ENCODE measurements at places on chromosomes 5 and 9. TPM values are rescaled to one million over a fixed set of nuclear protein-coding genes. Genes with fewer than 3 reads are reported as not detected.

GRCh38 chr5:162268694-162269481, 201.3 kb downstream of the GABRG2 start:
- ATAC-seq, result no peak

Gene BRD3OS
- total RNA-seq, result 15.3 TPM

DNA sequence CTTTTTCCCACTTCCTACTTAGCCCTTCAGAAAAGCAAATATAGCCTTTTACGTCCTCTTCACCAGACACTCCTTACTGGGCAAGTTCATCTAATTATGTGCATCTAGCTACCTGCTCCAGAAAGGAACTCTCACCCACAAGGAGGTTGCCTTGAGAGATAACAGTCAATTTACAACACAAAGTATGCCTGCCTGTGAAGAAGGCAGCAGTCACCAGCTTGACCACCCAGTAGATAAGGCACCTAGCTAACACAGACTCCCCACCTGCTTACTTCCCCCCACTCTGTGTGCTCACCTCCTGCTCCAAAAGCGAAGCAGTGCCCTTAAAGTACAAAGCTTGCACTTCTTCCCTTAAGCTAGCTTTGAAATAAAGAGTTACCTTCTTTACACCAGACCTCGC, 111.7 kb upstream of the MRPS30 start:
- ATAC-seq, result no peak

- no peak for ATAC-seq
Observed at GRCh38 chr5:78127875-78128274, 166.6 kb downstream of the AP3B1 start.

Gene FCN2
- not detected for total RNA-seq
